ENCODE measurements at places on chromosomes 1 and 21.

GRCh38 chr1:17549384-17549783 is 9.9 kb downstream of the ARHGEF10L start:
- DNase-seq = no peak

DNA sequence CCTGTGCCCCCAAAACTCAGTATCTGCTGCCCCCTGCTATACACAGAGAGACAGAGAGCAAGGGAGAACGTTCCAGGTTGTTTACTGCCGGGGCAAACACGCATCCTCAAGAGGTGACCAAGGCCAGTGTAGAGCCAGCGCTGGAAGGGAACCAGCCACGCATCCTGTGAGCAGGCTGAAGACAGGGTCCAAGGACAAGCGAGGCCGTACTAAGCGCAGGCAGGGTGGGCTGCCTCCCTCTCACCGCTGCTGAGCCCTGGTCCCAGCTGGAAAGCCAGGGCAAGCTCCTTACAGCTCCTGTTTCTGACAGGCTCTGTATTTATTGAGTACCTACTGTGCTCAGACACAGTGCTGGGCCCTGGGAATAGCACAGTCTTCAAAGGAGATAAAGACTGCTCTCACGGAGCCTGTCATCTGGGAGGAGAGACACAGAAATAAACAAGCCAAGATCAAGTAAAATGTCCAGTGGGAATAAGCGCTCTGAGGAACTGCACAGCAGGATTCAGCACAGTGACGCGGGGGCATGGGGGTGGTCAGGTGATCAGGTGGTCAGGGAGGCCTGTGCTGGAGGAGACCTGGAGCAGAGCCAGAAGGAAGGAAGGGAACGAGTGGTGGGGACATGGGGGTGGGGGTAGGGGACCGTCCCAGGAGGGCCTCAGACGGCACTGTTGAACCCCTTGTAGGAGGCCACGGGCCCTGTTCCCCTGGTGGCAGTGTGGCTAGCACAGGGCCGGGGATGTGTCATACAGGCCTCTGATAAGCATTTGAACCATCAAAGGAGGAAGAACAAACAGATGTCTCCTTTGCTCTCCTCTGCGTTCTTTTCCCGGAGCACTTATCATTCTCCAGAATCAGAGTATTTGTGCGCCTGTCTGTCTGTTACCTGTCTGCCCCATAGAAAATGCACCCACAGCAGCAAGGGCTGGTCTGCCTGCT is 37.8 kb upstream of the EFHD2 start:
- no peak for DNase-seq

DNA sequence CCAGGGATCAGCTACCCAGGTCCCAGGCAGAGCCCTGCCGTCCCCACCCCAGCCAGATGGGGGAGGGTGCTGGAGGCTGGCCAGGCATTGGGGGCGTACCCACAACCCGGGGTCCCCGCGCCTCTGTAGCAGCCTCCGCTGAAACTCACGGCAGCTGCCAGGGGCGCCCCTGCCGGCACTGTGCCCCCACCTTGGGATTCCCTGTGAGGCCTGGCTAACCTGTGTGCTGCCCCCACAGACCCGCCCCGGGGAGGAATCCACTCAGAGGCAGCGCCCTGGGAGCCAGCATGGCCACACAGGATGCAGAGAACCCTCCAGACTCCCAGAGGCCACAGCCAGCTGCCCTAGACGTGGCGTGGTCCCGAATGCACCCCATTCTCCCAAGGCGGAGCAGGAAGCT is 3.8 kb downstream of the DVL1 start:
- DNase-seq = no peak

DNA sequence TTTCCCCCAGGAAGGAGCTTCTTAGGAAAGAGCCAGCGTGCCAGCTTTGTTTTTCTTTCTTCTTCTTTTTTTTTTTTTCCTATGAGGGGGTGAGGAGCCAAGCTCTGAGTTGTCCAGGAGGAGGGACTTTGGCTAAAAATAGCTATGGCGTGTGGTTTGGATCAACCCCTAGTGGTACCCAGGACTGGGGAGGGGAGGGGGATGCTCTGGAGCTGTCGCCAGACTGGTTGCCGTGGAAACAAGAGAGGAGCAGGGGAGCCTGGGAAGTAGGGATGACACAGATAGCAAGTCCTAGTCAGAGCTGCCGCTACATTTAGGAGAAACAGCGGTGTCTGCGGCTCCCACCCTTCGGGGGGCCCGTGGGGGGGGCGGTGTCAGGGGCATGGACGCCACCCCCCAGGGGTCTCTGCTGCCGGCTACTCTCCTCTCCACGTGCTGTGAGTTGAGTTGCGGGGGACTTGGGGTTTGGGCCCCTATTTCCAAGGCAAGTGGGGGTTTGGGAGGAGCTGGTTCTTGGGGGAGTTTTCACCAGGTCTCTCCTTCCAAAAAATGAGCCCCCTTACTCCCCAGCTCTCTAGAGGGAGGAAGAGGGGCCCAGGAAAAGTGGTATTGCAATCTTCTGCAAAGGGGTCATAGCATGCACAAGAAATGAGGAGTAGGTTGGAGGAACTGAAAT is at the start of gene KCNJ9:
TSS of gene KCNJ9 (plus strand) at position 278 of the 676 bp plus-strand sequence. CDS start 2,493 bp downstream, outside the sequence.
- DNase-seq = peak; percentile 98

DNA sequence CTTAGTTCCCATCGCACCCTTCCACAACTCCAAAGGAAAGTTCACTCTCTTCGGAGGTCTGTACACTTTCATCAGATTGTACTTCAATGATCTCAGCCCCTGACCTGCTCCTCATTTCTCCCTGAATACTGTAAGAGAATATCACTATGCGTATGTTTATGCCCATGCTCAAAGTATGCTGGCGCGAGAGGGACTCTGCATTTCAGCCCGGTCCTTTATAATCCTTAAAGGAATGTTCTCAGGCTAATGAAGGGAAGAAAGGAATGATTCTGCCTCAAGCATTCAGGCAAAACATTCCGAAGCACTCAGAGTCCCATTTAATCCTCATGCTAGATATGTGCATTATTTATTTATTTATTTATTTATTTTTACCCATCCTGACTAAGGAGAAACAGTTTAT is 76.8 kb downstream of the PLD5 start:
- DNase-seq = no peak

- DNase-seq = no peak
Observed at GRCh38 chr1:112633628-112634027, 14.0 kb downstream of the CAPZA1 start.

DNA sequence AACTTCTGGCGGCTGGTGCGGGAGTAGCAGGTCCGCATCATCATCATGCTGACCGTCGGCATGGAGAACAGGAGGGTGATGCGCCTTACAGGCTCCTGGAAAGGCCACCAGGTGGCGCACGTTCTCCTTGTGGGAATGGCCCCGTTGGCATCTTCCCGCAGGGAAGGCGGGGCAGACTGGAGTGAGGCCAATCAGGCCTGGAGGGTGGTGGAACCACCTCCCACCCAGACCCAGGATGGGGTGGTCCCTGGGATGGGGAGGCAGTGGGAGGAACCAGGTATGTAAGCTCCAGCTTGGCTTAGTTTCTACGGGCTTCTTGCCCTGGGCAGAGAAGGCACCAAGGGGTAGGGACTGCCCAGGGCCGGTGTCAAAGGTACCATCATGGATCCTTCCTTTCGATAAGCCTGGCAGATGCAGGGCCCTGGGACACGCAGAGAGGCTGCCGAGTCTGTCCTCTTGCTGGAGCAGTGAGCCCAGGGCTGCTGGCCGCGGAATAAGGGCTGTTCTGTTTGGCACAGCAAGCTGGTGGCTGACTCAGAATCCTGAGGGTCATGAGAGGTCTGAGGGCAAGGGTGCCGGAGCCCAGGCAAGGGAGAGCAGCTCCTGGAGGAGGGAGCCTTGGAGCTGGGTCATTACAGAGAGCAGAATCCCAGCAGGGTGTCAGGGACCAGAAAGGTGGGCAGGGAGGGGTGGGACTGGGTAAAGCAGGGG is 8.7 kb upstream of the LGR6 start:
- DNase-seq = peak; percentile 79

DNA sequence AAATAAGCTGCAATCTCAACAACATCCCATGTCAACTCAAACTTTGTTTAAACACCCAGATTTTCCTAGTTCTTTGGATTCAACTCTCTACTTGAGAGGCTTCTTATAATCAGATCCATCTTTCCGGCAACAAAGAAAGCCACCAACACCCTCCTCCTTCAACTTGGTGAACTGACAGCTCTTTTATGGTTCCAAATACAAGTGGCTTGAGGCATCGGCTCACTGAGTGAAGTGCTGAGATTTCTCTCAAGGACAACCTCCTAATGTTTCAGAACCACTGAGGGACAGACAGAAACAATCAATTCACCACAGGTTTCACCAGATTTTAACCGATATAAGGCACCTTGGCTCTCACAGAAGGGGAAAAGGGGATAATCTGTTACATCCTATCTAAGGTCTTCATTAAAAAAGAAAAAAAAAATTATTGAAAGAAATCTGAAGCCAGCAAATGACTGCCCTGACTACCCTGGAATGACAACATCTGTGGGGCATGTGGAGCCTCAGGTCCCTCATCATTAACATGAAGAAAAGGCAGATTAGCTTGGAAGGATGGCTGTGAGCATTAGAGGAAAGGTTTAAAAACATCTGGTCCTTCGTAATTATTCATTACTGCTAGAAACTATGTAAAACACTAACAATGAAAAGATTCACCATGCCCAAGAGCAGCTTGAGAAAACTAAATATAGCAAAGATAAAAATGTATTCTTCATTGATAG is 50.9 kb downstream of the PTPN14 start:
- DNase-seq = no peak

DNA sequence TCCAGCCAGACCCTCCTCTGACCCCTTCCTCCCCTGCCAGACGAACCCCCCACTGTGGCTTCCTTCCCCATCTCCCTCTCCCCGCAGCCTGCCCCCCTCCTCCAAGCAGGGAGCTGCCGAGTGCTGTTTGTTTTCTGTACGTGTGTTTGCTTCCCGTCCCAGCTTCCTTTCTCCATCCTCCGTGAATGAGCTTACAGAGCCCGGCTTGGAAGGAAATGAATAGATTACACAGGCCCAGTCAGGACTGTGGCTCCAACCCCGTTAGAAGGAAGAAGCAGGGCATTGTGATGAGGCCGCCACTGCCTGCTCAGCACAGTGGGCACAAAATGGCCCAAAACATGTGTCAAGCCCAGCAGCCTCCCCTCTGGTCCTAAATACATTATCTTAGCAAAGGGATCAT is 123.2 kb downstream of the IGSF21 start:
- no peak for DNase-seq

DNA sequence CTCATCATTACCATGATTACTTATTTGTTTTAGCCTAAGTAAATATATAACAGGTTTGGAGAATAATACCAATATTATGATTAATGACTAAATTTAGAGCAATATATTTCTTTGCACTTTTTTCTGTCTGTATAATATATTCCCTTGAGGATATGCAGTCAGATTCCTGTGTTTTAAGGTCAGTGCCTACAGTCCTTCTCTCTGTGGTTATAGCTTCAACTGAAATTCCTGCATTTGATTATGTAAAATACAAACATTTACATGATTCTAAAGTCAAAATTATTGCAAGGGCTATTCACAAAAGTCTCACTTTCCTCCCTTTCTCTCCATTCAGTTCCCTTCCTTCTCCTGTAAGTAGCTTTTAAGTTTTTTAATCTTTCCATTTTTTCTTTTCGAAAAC is 142.9 kb upstream of the COL6A1 start:
- DNase-seq = no peak

DNA sequence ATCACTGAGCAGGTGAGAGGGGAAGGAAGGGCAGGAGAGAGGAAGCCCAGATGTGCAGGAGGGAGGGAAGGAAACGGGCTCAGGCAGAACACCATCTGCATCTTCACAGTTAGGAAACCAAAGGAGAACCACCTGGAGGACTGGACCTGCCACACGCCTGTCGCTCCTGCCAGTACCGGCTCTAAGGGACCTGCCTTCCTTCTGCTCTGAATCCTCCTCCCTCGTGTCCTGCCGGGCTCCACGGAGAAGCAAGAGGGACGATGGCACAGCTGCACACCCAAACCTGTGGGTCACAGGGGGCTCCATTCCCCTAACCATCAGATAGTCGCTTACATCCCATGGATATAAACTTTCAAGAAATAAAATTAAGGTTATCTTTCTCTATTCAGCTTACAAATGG is 56.1 kb downstream of the TOR1AIP2 start:
- no peak for DNase-seq

- no peak for DNase-seq
Observed at GRCh38 chr21:44930543-44930981, 9.3 kb upstream of the SLX9 start.
